ENCODE measurements at places on chromosomes 12 and 14.

DNA sequence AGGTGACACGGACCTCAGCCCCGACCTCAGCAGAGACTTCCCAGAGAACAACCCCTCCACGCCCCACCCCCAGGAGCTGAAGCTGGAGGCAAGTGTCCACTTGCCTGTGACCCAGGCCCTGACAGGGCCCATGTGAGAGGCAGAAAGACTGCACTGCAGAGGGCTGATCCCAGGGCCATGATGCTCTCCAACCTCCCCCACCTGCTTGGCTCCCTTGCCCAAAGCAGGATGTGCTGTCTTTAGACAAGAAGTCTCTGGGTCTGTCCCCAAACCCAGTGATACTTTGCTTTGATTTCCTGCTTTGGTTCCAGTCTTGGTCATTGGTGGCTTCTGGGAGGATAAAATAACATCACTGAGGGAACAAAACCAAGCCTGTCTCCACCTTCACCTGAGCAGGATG lies 59.4 kb downstream of the BCL11B start:
- no peak for DNase-seq

DNA sequence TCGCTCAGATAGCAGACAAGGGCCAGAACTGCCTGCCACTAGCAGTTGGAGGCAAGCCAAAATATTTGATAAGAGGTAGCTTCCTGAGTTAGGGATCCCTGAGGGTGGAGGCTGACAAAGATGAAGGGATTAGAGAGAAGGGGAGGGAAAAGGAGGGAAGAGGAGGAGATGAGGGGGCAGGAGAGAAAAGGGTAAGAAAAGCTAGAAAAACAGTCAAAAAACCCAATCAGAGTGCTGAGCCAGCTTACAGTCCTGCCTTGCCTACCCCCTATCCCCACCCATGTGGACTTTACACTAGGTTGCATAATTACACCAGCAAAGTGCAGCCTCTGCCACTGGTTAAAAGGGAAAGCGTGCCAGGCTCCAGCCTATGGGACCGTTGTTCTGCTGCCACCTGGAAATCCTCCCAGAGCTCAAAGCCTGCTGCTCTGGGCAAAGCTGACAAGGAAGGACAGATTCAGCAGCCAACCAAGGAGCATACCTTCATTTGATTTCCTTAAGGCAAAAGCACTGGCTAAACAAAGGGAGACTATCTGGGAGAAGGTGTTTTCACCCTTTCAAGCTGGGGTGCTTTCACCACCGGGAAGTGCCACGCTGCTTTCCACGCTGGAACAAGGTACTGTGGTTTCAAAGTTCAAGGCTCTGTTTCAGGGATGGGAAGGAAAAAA lies 3.8 kb upstream of the NUMB start:
- no peak for DNase-seq

DNA sequence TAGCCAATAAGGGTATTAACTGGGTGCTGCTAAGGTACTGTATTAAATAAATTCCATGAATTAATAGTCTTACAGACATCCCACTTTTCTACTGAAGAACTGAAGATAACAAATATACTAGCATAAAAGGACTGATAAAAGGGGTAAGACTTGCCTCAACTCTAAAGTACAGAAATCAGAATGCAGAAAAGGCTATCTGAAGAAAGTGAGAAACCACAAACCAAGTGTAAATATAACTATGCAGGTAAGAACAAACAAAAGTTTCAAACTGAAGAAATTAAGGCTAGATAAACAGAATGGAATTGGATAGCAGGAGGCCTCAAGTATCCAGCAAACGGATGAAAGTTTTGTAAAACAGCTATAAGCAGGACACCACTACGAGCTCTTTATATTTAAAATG lies 29.5 kb downstream of the YAF2 start:
- DNase-seq: no peak

DNA sequence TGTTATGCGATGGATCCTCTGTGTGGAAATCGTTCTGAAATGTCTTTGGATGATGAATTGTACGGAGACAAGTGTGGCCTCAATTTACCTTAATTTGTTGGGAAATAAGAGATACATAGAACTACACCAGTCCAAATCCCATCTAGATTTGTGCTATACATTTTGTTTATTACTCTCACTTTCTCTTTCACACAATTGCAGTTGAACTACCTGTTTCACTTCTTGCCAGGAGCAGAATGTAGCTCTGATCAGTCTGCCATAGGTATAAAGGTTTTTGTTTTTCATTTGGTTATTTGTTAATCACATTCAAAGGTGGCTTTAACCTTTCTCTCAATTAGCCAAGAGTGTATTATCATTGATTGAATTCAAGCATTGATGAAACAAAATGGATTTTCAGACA lies 268.2 kb downstream of the SNAPC1 start:
- no peak for DNase-seq

GRCh38 chr14:93035917-93036651 lies 79.6 kb downstream of the ITPK1 start:
- no peak for DNase-seq

- no peak for DNase-seq
Observed at GRCh38 chr12:17992002-17992656, 97.9 kb downstream of the RERGL start.

DNA sequence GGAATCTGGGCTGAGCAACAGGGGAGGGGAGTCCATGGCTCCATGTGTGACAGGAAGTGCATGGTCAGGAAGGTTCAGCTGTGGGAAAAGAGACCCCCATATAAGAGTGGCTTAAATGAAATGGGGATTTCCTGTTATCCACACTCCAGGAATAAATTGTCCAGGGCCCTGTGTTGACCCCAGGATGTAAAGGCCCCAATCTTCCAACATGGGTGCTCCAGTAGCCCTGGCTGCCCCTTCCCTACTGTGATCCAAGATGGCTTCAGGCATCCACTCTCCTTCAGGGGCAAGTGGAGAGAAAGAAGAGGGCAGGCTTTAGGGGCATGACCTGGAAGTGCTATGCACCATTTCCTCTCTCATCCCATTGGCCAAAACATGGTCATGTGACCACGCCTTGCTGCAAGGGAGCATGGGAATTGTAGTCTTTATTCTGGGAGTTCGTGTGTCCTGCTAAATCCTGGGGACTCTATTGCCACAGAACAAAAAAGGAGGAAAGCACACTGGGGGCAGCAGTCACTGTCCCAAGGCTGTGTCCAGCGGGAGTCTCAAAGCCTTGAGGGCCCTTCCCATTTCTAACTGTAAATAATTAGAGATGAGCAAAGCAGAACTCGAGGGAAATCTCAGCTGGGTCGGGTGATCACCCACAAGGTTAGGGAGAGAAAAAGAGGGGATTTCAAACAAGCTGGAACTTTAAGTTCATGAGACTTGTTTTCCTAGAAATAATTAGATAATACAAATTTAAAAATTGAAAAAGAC lies 289.2 kb downstream of the ADGRD1 start:
- DNase-seq: no peak

- DNase-seq: no peak
Observed at GRCh38 chr14:67986131-67986841, 166.7 kb downstream of the RAD51B start.

DNA sequence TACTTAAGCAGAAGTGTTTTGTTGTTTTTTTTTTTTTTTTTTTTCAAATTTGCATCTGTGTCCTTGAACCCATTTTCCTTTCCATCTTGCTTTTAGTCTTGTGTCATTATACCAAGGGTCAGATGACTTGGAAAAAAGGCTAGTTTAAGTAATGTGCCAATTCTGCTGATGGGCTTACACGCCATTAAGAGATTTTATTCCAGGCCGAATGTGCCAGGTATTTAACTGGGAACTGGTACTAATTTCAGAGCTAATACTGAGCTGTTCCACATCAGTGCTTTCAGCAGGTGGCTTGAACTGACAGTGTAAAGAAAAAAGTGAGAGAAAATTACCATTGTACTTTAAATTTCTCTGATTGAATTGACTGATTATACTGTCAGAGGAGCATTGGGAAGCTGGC lies 224.9 kb downstream of the NPAS3 start:
- DNase-seq: no peak

DNA sequence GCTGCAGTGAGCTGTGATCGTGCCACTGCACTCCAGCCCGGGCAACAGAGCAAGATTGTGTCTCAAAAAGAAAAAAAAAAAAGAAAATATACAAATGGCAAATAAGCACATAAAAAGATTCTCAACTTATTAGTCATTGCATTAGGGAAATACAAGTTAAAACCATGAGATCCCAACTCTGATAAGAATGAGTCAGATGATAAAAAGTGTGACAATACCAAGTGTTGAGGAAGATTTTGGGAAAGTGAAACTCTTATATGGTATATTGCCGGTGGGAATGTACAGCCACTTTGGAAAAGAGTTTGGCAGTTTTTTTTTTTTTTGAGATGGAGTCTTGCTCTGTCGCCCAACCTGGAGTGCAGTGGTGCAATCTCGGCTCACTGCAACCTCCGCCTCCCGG lies 7.6 kb upstream of the PRPF40B start:
- DNase-seq: no peak

DNA sequence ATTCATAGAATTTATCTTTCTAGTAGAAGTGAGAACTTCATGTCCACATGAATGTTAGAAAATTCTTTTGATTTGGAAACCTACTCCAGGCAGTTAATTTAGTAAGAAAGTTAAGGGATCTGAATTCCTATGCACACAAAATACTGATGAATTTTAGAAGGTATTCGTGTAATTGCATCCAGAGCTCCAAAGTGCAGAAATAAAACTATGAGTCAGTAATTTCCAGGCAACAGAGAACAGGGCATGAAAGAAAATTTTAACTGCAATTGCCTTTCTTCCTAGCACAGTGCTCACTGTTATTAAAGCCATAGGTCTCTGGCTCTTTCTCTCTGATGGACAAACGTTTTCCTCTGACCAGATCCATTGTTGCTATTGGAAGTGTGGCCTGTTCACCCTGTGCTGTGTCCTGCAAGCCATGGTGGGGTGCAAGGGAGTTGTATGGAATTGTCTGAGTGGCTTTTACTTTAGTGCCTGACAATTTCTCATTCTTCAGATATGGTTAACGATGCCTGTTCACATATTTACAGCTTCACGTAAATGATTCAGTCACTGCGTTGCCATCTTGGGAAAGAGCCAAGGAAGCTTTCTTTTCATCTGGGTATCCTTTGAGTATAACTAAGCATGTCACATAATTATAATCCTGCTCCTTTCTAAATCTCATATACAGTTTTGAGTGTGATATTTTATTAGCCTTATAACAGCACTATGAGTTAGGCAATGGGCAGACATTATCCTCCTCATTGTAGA lies 145.1 kb downstream of the ACSS3 start:
- no peak for DNase-seq

GRCh38 chr12:54861927-54862326 lies 7.6 kb downstream of the MUCL1 start:
- DNase-seq: no peak

- no peak for DNase-seq
Observed at GRCh38 chr14:26872515-26873361, 274.9 kb upstream of the NOVA1 start.

DNA sequence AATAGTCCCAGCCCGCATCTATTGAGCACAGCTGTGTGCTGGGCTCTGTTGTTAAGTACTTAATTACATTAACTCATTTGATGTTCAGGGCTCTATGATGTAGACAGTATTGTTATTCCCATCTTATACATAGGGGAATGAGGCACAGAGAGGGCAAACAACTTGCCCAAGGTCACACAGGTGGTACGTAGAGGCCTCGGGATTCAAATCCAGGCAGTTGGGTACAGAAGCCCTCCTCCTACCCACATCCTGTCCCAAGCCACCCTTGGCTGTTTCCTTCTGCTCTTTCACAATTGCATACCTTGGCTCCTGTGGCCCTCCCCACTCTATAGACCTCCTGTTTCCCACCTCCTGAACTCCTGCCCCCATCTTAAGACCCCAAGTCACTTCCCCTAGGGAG lies 10.0 kb upstream of the GPR68 start:
- DNase-seq: no peak

DNA sequence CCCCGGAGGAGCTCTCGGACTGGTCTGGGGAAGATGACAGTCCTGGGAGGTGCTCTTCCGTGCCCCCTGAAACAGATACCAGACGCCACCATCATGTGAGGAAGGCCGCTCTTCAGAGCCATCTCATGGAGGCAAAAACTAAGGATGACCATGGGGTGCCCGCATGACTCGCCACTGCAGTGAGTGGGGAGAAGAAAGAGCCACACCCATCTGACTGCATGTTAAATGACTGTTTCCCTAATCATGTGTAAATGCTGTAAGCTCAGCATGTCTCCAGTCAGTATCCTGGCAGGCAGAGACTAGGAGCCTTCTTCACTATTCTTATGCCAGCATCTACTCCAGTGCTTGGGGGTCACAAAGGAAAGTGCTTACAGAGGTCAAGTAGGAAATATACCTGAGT lies 4.0 kb downstream of the STON2 start:
- no peak for DNase-seq

DNA sequence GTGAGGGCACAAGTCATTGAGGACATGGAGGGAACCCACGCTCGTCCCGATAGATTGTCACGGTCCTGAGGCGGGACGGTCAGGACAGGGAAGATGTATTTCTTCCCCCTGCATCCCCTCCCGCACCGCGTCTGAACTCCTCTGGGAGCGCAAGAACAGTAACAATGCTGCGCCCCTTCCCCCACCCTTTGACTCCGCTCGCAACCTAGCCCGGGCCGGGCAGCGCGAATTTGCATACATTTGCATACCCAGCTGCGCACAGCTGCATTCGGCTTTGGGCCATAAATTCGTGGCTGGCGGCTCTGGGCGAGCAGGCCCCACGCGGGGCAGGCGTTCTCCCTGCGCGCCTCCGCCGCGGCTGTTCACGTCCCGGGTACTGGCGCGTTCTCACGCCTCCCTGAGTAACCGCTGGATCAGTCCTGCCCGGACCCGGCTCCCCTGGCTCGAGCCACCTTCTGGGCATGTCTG lies 29.0 kb upstream of the SMUG1 start:
- DNase-seq: no peak

DNA sequence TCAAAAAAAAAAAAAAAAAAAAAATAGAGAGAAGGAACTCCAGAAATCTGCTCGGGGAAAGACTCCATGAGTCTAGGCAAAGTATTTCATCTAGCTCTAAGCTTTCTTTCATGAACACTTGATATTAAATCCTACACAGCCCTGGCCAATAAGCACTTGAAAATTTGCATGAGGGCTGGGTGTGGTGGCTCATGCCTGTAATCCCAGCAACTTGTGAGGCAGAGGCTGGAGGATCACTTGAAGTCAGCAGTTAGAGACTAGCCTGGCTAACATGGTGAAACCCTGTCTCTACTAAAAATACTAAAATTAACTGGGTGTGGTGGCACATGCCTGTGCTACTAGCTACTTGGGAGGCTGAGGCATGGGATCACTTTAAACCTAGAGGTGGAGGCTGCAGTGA lies 13.1 kb upstream of the METAP2 start:
- no peak for DNase-seq

DNA sequence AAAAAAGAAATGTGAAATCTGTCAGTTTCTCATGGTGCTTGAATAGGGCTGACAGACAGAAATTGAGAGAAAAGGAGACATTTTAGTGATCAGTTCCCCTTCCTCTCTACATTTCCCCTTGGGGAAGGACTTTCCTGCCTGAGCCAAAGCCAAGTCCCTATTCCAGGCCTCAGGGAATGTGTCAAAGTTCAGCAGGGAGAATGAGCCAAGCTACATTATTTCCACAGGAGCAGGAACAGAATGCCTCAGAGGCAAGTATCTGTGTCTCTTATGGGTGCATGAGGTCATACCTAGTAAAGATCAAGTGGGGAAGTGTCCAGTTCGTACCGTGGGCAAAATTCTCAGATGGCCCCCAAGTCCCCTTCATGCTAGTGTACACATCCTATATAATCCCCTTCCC lies 68.6 kb downstream of the IQSEC3 start:
- no peak for DNase-seq

Measured in T-helper 1 cell (primary cell).